ENCODE measurements at places on chromosomes 12 and 14.

- ATAC-seq, result no peak
Observed at GRCh38 chr14:72863216-72864006, 30.5 kb downstream of the DPF3 start.

GRCh38 chr14:51118993-51119392 lies 24.1 kb upstream of the TRIM9 start:
- ATAC-seq, result no peak

- peak; percentile 13 for ATAC-seq
Observed at GRCh38 chr12:2682296-2683251, 112.2 kb upstream of the FKBP4 start.

- no peak for ATAC-seq
Observed at GRCh38 chr12:87806310-87806709, 222.9 kb downstream of the C12orf50 start.

DNA sequence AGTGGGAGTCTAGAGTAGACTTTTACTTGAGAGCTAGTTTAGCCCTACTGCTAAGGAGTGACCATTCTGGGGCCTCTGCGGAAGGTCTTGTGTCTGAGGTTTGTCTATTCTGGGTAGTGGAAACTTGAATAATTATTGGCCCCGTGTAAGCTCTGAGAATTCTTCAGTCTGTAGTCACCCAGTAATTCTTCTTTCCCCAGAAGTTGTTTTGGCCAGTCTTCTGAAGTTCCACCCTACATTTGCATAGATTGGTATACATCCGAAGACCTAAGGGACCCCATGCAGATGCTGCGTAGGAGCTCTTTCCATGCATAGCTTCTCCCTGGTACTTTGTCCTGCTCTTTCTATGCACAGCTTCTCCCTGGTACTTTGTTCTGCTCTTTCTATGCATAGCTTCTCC lies 12.8 kb downstream of the CYP46A1 start:
- no peak for ATAC-seq

GRCh38 chr14:55248411-55248810 lies 22.8 kb upstream of the FBXO34 start:
- ATAC-seq, result no peak

DNA sequence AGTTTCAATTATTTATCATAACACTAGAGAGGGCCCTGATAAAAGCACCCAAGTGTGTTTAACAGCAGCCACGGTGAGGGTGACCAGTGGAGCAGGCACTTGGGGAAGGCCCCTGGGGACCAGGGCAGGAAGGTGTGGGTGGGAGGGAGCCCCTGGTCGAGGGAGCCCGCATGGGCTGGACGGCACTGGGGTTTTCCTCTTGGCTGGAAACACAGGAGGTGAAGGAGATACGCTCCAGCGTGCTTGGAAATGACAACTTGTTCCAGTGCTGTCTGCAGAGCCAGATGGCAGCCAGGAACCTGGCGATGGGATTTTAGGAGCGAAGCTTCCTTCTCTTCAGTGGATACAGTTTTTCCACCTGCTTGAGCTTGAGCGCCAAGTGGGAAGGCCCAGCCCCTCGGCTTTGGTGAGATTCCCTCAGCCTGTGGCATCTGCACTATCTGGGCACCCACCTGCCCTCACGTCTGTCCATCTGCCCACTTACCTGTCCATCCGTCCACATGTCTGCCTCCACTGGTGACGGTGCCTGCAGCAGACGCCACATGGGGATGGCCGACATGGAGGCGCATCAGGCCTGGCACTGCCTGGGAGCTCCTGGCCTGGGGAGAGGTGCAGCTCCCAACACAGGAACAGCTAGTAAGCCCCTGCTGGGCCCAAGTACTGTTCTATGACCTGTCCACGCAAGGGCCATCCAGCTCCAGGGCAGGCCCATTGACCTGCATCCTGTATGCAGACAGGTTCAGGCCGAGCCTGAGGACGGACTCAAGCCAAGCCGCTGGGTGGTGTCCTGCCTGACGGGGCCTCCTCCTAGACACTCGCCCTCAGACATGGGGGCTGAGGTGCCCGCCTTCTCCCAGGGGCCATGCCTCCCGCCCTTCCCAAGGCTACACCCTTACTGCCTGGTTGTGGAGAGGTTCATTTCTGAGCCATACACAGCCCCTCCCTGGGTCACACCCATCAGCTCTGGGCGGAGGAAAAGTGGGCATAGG lies 192.2 kb upstream of the C14orf180 start:
- no peak for ATAC-seq

DNA sequence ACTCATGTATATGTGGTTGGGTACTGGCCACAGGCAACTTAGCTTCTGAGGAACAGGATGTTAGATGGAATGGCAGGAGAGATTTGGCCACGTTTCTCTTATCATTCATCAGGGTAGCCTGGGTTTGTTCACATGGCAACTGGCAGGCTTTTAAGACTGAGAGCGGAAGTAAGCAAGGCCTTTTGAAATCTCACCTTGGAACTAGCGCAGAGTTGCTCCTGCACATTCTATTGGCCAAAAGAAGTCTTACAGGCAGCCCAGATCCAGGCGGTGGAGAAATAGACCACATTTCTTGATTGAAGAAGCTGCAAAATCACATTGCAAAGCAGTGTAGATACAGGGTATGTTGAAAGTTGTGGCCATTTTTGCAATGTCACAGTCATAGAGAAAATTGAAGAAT lies 3.7 kb downstream of the CLEC4A start:
- no peak for ATAC-seq

DNA sequence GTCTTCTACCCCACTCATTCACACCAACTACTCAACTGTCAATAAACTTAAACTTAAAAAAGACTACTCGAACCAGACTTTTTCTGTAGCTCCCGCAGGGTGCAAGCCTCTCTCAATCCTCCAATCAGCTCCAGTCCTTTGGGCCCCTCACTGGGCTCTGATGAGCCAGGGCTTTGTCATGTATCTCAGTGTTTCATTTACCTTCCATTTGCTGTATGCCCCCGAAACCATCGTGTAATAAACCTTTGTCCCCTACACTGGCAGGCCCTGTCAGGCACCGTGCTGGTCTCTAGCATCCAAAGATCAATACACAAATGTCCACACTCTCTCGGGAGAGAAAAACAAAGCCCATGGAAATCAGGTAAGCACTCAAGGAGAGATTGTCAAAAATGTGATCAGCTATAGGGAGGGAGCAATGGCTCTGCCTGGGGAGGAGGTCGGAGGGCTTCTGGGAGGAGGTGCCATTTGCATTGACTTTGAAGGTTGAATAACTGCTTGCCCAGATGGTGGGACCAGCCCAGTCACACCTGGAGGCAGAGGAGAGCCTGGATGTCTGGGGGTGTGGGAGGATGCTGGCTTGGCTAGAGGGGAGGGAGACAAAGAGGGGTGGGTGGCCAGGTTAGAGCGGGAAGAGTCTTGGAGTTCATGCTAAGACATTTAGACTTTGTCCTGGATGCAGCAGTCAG lies 42.1 kb upstream of the DICER1 start:
- no peak for ATAC-seq

DNA sequence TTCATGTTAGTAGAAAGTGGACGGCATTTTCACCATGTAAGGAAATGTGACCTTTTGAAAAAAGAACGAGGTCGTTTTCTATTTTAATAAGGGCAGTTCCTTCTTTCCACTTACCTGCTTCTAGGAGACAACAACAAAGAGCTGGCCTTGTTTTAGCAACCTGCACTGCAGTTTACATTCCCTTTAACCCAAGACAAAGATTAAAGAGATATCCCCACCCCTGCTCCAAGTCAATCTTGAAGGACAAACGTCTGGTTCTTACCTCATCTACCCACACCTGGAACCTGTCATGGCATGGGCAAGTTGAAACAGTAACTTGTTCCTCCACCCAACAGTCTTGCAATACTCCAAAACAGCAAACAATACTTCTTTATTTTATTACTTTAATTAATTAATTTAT lies 32.7 kb downstream of the ZCCHC8 start:
- ATAC-seq, result no peak

- ATAC-seq, result no peak
Observed at GRCh38 chr12:50102646-50103309, 1.0 kb upstream of the GPD1 start.

- no peak for ATAC-seq
Observed at GRCh38 chr14:86055512-86056075, 525.6 kb downstream of the FLRT2 start.

GRCh38 chr14:61596990-61597389 lies 98.3 kb upstream of the HIF1A start:
- no peak for ATAC-seq

GRCh38 chr12:19830446-19830845 lies 391.2 kb downstream of the AEBP2 start:
- no peak for ATAC-seq
